Stimulated activated CD4-positive, alpha-beta T cell treated with anti-CD3 and anti-CD28 coated beads, TNF-alpha, amount 100 ng/mL, for 24 hours (primary cell): ENCODE measurements at places on chromosomes 11 and 22.

GRCh38 chr11:17418444-17419081, 30.1 kb upstream of the KCNJ11 start:
- no peak for DNase-seq

GRCh38 chr11:56027354-56027753, at the start of gene OR5AS1:
Gene OR5AS1 (plus strand): TSS chr11:56027654. CDS start chr11:56030419, 2,765 bp downstream.
- DNase-seq = no peak

DNA sequence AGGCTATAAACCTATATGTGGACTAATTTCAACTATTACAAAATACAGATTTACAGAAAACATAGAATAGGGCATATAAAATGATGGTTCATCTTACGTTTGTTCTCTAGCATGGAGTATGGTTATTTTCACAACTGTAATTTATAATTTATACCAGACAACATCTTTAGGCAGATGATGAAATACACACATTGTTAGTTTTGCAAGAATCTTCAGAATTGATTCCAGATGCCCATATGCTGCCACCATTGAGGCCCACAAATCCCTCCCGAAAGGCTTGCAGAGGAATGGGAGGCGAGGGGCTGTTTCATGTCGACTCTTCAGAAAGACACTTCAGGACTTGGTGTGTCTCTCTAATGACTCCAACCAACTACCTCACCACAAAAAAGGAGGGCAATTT, 6.2 kb downstream of the PTPN5 start:
- DNase-seq = no peak

- no peak for DNase-seq
Measured at GRCh38 chr22:35367331-35367886, 13.5 kb upstream of the HMOX1 start.

GRCh38 chr11:108093128-108093904, 28.1 kb upstream of the ACAT1 start:
- no peak for DNase-seq

DNA sequence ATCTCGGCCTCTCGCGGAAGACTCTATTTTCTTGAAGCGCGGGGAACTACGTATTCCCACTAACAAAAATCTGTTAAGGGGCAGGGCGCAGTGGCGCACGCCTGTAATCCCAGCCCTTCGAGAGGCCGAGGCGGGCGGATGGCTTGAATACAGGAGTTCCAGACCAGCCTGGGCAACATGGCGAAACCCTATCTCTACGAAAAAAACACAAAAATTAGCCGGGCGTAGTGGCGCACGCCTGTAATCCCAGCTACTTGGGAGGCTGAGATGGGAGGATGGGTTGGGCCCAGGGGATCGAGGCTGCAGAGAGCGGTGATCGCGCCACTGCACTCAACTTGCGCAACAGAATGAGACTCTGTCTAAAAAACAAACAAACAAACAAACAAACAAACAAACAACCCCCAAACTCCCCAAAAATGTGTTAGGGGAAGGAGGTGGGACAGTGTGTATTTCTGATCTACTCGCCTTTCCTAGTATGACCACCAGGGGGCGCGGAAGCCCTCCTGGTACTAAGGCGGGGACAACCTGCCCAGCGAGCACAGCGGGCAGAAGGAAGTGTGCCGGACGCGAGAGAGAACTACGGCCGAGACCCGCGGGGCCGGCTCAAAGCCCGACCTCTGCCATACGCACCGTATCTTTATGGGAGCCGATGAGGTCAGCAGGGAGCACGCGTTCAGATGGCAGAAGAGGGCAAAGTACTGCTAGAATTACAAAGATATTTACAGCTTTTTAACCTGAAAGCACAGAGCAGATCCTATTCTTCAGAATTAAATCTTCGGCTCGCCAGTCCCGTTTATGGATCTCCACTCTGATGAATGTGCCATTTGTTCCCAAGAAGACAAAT, 1.3 kb upstream of the STX3 start:
- peak; percentile 78 for DNase-seq
